ENCODE measurements at places on chromosomes 12 and 14. TPM values are rescaled to one million over a fixed set of nuclear protein-coding genes. Genes with fewer than 3 reads are reported as not detected.

Gene MIP
- not detected for total RNA-seq

Gene GPRC5D
- 0.46 TPM for total RNA-seq

Gene RTN1
- total RNA-seq: not detected

Gene ASB8
- 33.6 TPM for total RNA-seq

Gene NRIP2
- not detected for total RNA-seq

Gene NUAK1
- not detected for total RNA-seq

Gene TRHDE
- total RNA-seq: not detected

Gene ADAMTS20
- not detected for total RNA-seq

Gene PPP1R13B
- total RNA-seq: 13.5 TPM

Gene NTN4
- not detected for total RNA-seq

Gene C12orf75
- 73.7 TPM for total RNA-seq

Gene SIX6
- not detected for total RNA-seq
